ENCODE measurements at places on chromosomes 3 and 15.

DNA sequence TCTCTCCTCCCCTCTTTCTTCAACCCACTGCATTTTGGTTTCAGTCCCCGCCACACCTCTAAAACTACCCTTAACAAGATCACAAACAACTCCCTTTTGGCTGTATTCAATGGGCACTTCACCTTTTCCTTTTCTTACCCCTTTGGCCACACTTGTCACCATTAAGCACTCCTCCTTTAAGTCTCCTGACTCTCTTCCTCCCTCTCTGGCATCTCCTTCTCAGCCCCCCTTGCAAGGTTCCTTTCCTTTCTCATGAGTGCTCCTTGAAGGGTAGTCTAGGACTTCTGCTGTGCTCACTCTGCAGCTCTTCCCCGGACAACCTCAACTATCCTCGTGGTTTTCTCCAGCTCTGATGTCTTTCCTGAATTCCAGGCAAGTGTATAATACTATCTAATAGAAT lies 103.7 kb downstream of the RPL22L1 start:
- DNase-seq, result no peak

GRCh38 chr15:71705151-71705550 lies 105.2 kb upstream of the NR2E3 start:
- no peak for DNase-seq

GRCh38 chr3:50502584-50503423 lies 630 bp downstream of the CACNA2D2 start:
- no peak for DNase-seq

DNA sequence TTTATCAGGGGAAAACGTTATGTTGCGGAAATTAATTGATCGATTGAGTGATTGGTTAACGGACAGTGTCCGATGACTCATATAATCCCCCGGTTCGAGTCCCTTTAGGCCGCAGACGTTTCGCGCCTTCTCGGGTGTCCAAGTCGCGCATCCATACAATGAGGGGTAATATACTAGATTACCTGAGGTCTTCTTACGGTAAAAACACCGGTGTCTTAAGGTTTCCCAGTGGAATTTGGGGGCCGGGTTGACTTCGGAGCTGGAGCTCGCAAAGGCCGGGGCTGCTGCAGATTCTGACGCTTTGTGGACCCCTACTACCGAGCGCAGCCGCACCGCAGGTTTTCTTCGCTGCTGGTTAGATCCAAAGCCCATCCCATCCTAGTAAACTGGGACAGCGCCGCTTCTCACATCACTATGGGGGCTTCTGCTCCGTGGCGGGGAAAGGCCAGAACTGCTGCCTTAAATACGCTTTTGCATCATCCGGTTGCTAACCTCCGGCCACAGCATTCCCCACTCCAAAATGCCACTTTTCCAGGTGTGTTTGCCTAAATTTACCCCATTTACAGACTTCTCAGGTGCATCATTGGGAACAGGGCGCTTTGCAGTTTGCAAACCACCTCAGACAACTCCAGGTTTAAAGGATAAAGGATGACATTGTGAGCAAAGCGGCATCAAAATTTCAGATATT lies 858 bp upstream of the SACM1L start:
- DNase-seq, result peak; percentile 50

DNA sequence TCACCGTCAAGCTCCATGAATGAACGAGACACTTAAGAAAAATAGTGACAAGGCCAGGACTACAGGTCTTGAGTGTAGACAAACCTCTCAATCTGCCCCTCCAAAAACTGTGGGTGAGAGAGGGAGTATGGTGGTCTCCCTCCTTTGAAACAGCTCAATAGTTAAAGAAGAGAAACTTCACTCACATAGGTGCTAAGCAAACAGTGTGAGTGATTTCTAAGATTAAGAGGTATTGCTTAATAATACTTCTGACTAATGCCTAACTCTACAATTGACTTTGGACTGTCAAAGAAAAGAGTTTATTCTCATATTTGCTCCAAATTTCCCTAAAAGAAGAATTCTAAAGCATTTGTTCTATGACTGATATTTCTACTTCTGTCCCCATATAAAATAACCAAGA lies 17.0 kb upstream of the TMEM108 start:
- DNase-seq, result no peak

- no peak for DNase-seq
Observed at GRCh38 chr3:180048840-180049239, 12.1 kb upstream of the PEX5L start.

GRCh38 chr3:124201226-124201625 lies 209.3 kb upstream of the ROPN1 start:
- DNase-seq, result no peak

- no peak for DNase-seq
Observed at GRCh38 chr3:76566211-76566534, 473.7 kb upstream of the ROBO2 start.

DNA sequence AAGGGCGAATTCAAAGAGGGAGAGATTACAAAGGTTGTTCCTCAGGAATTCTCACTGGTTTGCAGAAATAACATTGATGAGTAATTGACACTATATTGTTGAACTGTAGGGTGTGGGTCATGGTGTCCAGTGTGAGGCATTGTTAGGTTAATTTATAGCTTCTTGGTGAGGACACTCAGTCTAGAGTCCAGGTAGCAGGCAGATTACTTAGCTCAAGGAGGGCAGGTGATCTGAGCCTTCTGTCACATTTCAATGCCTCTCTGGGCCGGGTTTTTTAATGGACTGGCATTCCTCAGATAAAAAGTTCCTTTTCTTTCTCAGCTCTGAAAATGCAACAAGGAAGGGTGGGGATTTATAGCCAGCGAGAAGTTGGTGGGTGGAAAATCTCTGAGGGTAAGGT lies 194.2 kb upstream of the PROK2 start:
- no peak for DNase-seq

DNA sequence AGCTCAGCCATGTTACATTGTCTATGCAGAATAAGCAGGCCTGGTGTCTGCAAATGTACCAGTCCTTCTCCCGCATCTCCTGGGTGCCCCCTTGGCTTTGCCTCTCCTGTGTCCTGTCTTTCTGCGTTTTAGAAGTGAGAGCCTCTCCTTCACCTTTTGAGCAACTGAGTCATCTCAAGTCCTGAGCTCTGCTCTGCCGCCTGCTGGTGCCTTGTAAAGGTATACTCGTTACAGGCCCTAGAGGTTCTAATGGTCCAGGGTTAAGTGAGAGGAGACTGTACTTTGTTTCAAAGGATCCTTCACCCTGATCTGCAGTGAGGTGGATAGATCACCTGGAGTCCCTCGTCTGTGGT lies 12.6 kb downstream of the GHRL start:
- no peak for DNase-seq
